Pancreas (tissue), 10 donors: ENCODE measurements at places on chromosomes 5 and 9. TPM values are rescaled to one million over a fixed set of nuclear protein-coding genes. Genes with fewer than 3 reads are reported as not detected.
A peak's percentile ranks its signal among the peaks of the same experiment; 100 is the strongest.

GRCh38 chr5:163565492-163565891 lies 60.1 kb downstream of the MAT2B start:
- H3K4me3 ChIP-seq = peak overlapping the region; percentile 26
- no peaks in the 10 kb centered on the region for H3K27me3 ChIP-seq
- H3K36me3 ChIP-seq = no peaks in the 10 kb centered on the region
- no peak overlapping the region for H3K27ac ChIP-seq

DNA sequence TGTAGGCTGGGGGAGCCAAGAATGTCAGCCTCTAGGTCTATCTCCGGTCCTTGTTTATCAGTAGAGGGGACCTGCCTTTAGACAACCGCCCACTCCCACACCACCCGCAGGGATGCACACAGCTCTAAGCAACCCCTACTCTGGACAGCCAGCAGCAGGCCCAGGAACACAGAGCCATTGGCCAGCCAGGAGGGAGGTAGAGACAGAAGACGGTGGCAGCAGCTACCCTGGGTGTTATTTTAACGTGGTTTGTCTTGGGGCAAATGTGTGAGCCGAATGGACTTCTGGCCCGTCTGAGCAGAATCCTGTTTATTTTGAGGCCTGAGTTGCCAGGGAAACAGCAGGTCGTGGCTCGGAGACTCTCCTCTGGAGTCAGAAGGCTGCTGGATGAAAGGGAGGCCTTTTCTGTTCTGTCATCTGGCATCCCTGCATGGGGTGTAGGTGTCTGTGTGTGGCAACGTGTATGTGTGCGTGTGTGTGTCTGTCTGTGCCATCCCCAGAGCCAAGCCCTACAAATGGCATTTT lies 382 bp upstream of the FGF1 start:
- no peaks in the 10 kb centered on the region for H3K27me3 ChIP-seq
- no peaks in the 10 kb centered on the region for H3K36me3 ChIP-seq
- no peak overlapping the region for H3K27ac ChIP-seq
- H3K4me3 ChIP-seq = no peak overlapping the region
- peaks cover 5% of the 10 kb centered on the region for H3K4me1 ChIP-seq

DNA sequence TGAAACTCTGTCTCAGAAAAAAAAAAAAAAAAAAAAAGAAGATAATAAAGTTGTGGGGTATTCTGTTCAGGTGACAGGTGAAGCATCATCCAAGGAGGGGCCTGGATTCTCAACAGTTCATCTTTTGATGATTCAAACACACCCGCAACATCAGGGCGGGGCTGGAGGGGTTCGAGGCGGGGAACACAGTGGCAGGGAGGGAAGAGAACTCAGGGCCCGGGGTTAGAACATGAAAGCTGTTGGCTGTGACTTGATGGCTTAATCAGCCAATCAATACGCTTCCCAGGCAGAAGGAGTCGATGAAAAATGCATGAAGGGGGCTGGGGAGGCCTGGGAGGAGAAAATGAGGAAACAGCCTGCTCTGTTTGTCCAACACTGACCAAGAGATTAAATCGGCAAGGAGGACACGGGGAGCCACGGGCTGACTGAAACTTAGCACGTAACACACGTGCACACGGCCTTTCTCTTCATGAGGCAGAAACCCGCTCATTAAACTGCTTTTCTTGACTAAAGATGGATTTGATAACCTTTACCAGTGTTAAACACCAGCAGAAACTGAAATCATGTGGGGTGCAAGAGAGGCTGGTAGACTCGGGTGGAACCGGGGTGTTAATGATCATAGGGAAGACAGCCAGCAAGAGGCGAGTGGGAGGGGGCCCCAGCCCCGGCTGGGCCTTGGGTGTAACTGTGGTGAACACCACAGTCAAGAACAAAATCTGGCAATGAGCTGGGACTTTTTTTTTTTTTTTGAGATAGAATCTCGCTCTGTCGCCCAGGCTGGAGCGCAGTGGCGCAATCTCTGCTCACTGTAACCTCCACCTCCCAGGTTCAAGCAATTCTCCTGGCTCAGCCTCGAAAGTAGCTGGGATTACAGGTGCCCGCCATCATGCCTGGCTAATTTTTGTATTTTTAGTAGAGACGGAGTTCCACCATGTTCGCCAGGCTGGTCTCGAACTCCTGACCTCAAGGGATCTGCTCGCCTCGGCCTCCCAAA lies 105.7 kb upstream of the RAPGEF1 start:
- no peaks in the 10 kb centered on the region for H3K27me3 ChIP-seq
- no peaks in the 10 kb centered on the region for H3K4me1 ChIP-seq
- H3K4me3 ChIP-seq = no peak overlapping the region

Gene NEUROG1
- not detected for total RNA-seq

Gene SPEF2
- 6.0 TPM for total RNA-seq

GRCh38 chr5:103436656-103437055 lies 125.9 kb downstream of the NUDT12 start:
- no peaks in the 10 kb centered on the region for H3K27me3 ChIP-seq
- no peak for DNase-seq
- no peak overlapping the region for H3K27ac ChIP-seq
- no peak overlapping the region for H3K4me3 ChIP-seq
- peaks cover 4% of the 10 kb centered on the region for H3K4me1 ChIP-seq

Gene TTC39B
- 3.7 TPM for total RNA-seq

- no peak for DNase-seq
- H3K27me3 ChIP-seq = no peaks in the 10 kb centered on the region
- H3K27ac ChIP-seq = no peak overlapping the region
- H3K4me3 ChIP-seq = no peak overlapping the region
- no peaks in the 10 kb centered on the region for H3K4me1 ChIP-seq
- no peaks in the 10 kb centered on the region for H3K36me3 ChIP-seq
Measured at GRCh38 chr9:121324316-121324715, 45.7 kb downstream of the STOM start.

DNA sequence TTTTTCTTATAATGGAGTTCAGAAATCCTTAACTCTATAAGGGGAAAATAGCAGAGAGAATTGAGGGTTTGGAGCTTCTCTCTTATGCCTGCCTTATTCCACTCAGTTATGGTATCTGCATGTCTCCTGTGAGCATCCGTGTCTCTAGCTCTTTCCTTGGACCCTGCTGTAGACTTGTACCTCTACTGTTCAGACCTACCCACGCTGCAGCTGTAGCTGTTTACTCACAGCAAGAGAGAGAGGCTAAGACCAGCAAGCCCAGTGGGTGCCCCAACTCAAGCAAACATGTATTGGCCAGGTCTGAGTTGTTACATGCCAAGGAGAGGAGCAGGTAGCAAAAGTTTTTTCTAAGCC lies 7.1 kb upstream of the PCSK1 start:
- DNase-seq = no peak
- no peaks in the 10 kb centered on the region for H3K4me1 ChIP-seq
- no peak overlapping the region for H3K4me3 ChIP-seq
- no peaks in the 10 kb centered on the region for H3K27me3 ChIP-seq
- no peak overlapping the region for H3K27ac ChIP-seq

- no peaks in the 10 kb centered on the region for H3K27me3 ChIP-seq
- peaks cover 4% of the 10 kb centered on the region for H3K4me1 ChIP-seq
- DNase-seq = no peak
- H3K4me3 ChIP-seq = no peak overlapping the region
- no peaks in the 10 kb centered on the region for H3K36me3 ChIP-seq
- no peak overlapping the region for H3K27ac ChIP-seq
Measured at GRCh38 chr9:27347889-27348288, 50.9 kb upstream of the EQTN start.

Gene ARHGEF39
- 1.0 TPM for total RNA-seq

DNA sequence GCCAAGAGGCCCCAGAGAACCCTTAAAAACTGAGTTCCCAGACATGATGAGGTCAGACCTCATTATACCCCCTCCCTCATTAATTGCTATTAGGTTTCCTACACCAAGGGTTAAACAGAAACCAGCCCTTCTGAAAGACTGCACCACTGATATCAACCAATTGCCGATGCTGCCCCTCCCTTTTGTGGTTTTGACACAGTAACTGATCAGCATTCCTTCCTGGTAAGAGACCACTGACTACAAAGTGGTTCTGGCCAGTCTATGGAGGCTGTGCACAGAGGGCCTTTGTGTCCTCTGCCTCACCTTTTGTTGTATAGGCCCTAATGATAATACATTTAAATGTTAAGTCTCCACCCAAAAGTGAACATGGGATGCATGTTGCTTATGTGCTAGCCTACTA lies 201.5 kb downstream of the FRMD3 start:
- H3K4me3 ChIP-seq = no peak overlapping the region
- H3K36me3 ChIP-seq = no peaks in the 10 kb centered on the region
- H3K27ac ChIP-seq = no peak overlapping the region
- no peaks in the 10 kb centered on the region for H3K27me3 ChIP-seq

DNA sequence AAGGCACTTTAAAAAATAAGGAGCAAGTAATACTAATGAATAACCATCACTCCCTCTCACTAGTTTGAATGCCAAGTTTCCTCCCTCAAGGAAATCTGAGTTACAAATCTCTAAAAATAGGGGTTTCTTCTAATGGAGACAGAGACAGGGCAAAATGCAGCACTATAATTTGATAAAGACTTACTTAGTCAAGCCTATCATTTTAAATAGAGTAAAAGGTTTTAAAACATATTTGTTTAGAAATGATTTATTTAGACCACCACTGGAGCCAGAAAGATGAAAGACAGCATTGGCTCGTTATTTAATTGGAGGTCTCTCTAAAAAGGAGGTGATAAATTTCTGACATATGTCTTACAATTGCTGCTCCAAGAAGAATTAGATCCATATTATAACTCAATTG lies 228.7 kb downstream of the TLE1 start:
- H3K4me3 ChIP-seq = no peak overlapping the region
- H3K27me3 ChIP-seq = no peaks in the 10 kb centered on the region
- H3K27ac ChIP-seq = no peak overlapping the region
- no peak for DNase-seq

GRCh38 chr5:176726746-176727527 lies 79.7 kb downstream of the TSPAN17 start:
- no peaks in the 10 kb centered on the region for H3K4me1 ChIP-seq
- no peaks in the 10 kb centered on the region for H3K36me3 ChIP-seq
- DNase-seq = no peak
- no peaks in the 10 kb centered on the region for H3K27me3 ChIP-seq
- H3K4me3 ChIP-seq = no peak overlapping the region

DNA sequence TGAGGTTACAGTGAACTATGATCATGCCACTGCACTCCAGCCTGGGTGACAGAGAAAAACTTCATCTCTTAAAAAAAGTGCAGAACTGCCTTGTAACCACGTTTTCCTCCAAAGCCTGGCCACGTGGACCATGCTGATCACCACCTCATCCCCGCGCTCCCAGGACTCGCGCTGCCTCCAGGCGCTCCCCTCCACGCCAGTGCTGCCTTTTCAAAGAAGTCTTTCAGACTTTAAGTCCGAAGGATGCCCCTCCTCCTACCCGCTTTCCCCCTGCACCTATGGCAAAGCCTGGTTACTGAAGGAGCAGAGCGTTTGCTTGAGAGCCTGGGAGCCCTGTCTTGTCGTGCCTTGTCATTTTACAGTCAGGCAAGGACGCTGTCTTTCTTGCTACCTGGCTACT lies 43.8 kb downstream of the HABP4 start:
- H3K27ac ChIP-seq = no peak overlapping the region
- H3K4me3 ChIP-seq = no peak overlapping the region
- H3K4me1 ChIP-seq = no peaks in the 10 kb centered on the region
- no peak for DNase-seq

Gene NR4A3
- total RNA-seq = 2.0 TPM

DNA sequence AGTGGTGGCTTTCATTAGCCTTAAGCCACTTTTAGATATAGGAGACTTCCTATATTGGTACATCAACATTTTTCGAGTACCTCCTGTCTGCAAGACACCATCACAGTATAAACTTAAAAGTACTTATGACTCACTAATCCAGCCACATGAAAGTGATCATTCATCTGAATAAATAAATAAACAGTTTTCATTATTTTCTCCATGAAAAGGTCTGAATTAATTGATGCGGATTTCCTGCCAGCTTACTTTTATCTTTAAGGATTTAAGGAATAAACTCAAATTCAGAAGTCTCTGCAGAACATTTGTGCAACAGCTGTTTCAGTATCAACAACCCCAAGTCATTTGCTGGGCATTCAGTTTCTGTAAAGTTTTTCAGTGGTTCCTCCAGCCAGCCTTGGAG lies 4.0 kb downstream of the SAP30L start:
- no peak overlapping the region for H3K27ac ChIP-seq
- peaks cover 8% of the 10 kb centered on the region for H3K4me1 ChIP-seq
- peaks cover 8% of the 10 kb centered on the region for H3K36me3 ChIP-seq

DNA sequence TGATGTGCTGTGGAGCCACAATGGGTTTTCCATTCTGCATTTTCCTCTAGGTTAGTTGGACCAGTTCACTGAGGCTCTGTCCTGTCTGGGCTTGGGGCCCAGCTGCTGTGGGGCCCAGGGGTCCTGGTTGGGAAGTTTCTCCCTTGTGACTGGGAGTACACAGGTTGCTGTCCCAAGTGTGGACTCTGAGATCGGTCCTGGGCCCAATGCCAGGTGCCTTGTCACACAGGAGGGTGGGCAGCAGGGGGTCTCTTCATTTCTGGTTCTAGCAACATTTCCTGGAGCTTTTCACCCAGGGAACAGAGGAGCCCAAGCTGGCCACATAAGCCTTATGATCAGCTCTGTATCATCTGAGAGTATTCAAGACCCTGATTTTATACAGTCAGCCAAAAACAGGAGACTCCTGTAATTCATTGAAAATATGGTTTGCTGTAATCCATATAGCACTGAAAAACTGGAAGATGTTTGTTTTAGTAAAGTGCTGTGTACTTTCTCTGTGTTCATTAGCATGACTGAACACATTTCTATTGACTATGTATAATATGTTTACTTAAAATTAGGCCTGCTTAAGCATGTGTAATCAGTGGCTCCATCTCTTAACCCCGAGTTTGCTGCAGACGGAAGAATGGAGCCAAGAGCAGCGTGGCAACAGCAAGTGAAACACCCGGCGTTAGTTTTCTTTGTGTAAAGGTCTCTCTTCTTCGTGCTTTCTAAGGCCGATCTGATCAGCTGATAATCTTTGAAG lies 62.5 kb downstream of the MVB12B start:
- no peaks in the 10 kb centered on the region for H3K4me1 ChIP-seq
- no peak overlapping the region for H3K27ac ChIP-seq
- H3K27me3 ChIP-seq = no peaks in the 10 kb centered on the region
- no peak for DNase-seq
- H3K4me3 ChIP-seq = no peak overlapping the region
